ENCODE measurements at places on chromosomes 7 and 10. TPM values are rescaled to one million over a fixed set of nuclear protein-coding genes. Genes with fewer than 3 reads are reported as not detected.
A peak's percentile ranks its signal among the peaks of the same experiment; 100 is the strongest.

ADCY1 gene
- polyA plus RNA-seq = 3.7 TPM

ANKRD30A gene
- polyA plus RNA-seq = not detected

PDSS1 gene
- polyA plus RNA-seq = 15.3 TPM

PPP2R2D gene
- polyA plus RNA-seq = 42.0 TPM

- DNase-seq = no peak
These were observed 1.7 kb downstream of the SFXN3 start for GRCh38 chr10:101032637-101033224.

- no peak for DNase-seq
These were observed 604.5 kb downstream of the INHBA start for GRCh38 chr7:41098402-41098801.

DNA sequence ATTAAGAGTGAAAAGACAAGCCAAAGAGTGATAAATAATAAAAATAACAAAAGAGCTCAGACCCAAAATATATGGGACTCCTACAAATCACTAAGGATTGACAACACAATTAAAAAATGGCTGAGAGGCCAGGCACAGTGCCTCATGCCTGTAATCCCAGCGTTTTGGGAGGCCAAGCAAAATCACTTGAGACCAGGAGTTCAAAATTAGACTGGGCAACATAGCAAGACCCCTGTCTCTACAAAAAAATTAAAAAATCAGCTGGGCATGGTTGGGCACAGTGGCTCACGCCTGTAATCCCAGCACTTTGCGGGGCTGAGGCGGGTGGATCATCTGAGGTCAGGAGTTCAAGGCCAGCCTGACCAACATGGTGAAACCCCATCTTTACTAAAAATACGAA lies 137.3 kb downstream of the IDE start:
- no peak for DNase-seq

DNA sequence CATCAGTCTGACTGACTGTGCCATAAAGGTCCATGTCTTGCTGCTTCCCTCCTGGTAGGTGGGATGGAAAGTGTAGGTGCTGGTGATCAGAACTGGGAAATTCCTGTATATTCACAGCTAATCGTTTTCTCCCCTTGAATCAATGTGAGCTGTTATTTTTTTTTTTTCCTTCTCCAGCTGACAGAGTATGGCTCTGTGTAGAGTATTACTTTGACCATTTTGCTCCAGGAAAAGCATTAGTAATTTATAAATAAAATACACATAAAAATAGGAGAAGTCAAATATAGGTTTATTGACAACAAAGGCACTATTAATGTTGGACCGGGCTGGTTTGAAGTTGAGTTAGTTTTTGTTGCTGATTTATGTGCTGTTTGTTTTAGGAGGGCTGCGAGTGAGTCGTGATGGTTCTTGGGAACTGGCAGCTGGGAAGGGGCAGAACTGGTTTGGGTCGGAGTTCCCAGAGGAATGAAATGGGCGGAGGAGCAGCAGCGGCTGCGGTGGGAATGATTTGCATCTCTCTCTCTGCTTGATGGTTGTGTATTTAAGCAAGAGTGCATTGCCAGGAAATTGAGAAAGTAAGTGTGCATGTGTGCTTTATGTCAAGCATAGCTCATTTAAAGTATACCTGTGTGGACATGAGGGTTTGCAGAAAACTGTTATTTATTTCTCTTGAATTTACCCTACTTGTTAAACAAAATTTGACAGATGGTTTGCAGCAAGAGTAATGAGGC lies 80.9 kb downstream of the LRMDA start:
- DNase-seq = no peak

GRCh38 chr7:93228302-93228701 lies 2.0 kb upstream of the HEPACAM2 start:
- peak; percentile 30 for DNase-seq

GRCh38 chr10:15426558-15426957 lies 55.5 kb upstream of the FAM171A1 start:
- no peak for DNase-seq
